NCI-H187 (cell line): ENCODE measurements at places on chromosomes 5 and 9.

GRCh38 chr5:149345892-149346222 is 558 bp downstream of the GRPEL2 start:
- no peak for DNase-seq

- DNase-seq = no peak
These were observed 856 bp upstream of the PCDHGA3 start for GRCh38 chr5:141342773-141343172.

- no peak for DNase-seq
These were observed 132.8 kb upstream of the SHB start for GRCh38 chr9:38201844-38202243.

GRCh38 chr5:133744960-133745308 is 132.6 kb upstream of the FSTL4 start:
- no peak for DNase-seq

GRCh38 chr9:119802621-119803020 is 433.4 kb upstream of the BRINP1 start:
- DNase-seq = no peak

- DNase-seq = no peak
These were observed 131.2 kb upstream of the ANKH start for GRCh38 chr5:15002791-15003190.

- no peak for DNase-seq
These were observed 45.7 kb upstream of the ADRB2 start for GRCh38 chr5:148780711-148781110.

DNA sequence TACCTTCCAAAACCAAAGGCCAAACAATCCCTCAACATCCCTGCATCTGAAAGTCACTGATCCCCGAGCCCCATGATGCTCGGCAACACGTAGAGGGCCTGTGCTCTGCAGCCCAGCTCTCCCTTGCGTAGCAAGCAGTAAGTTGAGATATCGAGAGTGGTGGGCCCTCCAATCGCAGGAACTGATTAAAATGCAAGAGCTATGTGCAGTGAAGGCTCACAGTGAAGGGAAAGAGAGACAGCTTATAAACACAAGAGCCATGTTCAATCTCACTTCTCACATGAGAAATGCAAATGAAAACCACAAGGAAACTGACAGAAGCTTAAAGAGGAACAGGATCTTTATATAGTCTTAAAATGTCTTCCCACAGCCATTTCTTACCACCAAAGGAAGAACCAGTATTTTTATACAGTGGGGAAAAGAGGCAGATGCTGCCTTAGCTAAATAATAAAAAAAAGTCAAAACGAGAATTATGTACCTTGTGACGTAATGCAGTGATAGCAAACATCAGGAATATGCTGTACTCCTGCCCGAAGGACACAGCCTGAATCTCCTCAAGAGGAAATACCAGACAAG is 24.6 kb downstream of the TTF1 start:
- no peak for DNase-seq

- no peak for DNase-seq
These were observed 57.5 kb downstream of the DRD1 start for GRCh38 chr5:175386526-175386925.

- DNase-seq = no peak
These were observed 1.6 kb upstream of the UBAC1 start for GRCh38 chr9:135962696-135963307.

DNA sequence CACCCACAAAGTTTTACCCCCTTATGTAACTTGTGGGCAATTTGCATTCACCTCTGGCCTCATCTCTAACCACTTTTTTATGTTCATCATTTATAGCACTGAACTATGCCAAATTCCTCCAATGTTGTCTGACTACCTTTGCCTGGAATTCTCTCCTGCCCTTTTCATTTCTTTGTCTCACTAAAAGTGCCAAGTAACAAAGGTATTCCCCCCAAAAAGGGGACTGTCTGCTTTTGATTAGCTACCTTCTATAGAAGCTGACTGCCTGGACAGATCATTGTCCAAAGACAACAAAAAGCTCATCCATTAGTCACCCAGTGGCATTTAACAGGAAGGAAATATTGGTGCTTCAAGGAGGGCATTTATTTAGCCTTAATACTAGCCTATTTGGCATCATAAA is 189.9 kb upstream of the VCAN start:
- DNase-seq = no peak

DNA sequence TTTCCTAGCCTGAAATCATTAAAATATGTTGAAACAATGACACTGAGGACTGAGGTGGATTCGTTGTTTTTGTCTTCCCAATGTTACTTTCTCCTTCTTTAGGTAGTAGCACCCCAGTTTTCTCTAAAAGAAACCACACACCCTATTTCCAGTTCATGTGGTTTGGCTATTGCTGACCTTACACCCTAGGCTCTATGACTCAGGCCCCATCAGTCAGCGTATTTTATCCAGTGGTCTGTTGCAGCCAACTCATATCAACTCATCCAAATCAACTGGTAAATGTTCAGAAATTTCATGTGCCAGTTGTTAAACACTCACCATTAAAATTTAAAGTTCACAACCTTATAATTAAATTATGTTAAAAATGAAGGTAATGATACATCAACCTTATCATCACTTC is 44.6 kb upstream of the NFIB start:
- no peak for DNase-seq

DNA sequence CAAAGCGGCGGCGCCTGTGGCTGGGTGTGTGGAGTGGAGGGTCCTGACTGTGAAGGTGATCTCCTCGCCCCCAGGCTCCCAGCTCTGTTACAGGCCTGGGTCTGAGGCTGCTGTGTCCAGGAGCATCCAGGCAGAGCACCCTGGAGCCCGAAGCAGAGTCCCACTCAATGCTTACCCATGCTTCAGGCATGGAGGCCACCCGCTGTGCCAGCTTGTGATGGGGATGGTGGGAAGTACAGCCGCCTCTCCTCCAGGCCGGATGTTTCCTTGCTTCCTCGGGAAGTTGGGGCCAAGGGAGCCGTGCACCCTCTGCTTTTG is 255.9 kb upstream of the IRX1 start:
- no peak for DNase-seq

- DNase-seq = peak; percentile 25
These were observed 8.4 kb upstream of the FAM81B start for GRCh38 chr5:95382801-95383200.

GRCh38 chr9:15272377-15272928 is 34.6 kb downstream of the TTC39B start:
- DNase-seq = peak; percentile 55

DNA sequence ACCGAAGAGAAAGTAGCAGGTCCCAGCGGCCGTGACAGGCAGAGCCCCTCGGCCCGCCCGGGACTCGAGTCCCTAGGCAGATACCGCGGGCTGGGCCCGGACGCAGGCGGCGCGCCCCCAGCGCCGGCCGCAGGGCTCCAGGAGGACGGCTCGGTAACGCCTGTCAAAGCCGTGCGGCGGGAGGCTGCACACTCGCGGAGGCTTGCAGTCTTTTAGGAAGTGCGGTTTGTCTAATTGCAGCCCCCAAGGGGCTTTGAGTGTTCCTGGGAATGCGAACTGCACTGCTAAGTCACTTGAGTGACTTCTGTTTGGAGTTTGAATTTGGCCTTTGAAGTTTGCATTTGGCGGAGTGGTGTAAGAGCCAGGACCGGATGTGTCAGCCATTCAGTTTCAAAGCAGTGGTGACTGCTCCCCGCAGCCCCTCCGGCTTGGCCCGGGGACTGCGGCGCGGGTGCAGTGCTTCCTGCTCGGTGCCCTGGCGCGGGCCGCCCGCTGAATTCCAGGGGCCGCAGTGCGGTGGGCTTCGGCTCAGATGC is 1.3 kb downstream of the MAP3K1 start:
- DNase-seq = no peak

GRCh38 chr9:37410969-37411785 is 11.3 kb upstream of the GRHPR start:
- no peak for DNase-seq

GRCh38 chr5:155189476-155189875 is 175.9 kb downstream of the KIF4B start:
- no peak for DNase-seq

GRCh38 chr5:18003312-18003711 is 369.1 kb downstream of the TAF11L14 start:
- DNase-seq = no peak

DNA sequence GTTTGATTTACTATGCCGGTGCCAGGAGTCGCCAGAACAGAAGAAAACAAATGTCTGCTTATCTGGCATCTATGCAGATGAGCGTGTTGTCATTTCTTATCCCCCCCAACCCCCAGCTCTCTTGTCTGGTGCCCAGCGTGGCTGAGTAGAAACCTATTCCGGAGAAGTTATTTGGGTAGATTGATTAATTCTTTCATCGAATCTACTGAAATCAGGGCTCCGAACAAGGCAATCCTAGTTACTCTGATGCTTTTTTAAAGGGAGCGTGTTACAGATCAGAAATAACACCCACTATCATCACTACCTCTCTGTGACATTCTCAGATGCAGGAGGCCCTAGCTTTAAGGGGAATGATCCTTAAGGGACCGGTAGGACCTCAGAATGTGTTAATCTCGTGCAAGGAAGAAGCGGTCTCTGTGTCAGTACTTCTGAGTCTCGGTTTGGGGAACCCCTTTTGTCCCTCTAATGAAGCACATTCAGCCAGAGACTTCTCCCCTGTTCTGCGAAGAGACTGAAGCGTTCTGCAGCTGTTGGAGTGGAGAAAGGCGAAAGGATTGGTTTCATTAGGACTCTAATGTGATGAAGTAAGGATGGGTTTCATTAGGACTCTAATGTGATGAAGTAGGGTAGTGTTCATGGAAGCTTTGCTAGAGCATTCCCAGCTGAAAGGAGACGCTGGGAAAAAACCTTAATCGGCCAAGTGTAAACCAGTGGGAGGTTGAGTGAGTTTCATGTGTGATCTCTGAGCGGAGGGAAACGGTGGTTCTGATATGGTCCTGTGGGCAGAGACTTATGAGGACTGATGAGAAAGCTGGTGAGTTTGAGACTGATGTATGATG is 1.5 kb downstream of the PIP5K1B start:
- no peak for DNase-seq
